ENCODE measurements at places on chromosomes 1 and 21.

DNA sequence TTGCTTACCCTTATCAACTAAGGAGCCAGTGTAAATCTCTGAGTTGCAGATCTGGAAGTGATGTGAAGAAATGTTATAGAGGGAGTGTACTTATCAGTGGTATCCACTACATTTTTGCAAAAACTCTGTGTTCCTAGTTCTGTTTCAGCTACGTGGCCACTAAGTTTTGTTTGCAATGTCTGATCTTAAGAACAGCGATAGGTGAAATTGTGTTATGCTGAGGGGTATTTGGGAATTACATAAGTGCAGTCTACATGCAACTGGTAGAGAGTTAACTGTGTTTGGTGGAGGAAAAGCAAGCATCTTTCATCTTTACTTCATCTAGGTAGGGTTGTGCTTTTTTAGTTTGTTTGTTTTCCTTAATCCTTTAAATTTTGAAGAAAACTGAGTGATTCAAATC, 198.8 kb upstream of the SGIP1 start:
- DNase-seq: no peak

DNA sequence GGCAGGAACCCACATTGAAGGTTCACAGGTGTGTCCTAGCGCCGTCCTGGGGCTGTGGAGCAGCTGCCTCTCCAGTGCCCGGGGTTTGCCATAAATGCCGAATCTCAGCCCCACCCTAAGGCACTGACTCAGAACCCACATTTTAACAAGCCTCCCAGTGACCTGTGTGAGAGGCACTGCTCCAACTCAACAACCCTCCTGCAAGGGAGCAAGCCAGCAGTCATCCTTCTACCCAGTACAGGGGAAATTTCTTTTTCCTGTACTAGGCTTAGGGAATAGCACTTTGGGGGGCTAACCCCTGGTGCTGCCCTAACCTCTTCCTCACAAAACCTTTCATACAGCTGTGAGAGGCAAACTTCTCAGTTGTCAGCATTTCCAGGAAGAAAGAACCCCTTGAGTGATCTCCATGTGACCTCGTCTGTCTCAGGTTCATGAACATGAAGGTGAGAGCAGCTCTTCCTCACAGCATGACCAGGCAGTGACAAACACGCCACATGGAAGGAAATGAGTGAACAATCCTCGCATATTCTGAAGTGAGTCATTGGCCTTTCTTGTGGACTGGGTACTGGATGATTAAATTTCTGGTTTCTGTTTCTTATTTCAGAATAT, 11.4 kb upstream of the BCAR3 start:
- DNase-seq: peak; percentile 18

DNA sequence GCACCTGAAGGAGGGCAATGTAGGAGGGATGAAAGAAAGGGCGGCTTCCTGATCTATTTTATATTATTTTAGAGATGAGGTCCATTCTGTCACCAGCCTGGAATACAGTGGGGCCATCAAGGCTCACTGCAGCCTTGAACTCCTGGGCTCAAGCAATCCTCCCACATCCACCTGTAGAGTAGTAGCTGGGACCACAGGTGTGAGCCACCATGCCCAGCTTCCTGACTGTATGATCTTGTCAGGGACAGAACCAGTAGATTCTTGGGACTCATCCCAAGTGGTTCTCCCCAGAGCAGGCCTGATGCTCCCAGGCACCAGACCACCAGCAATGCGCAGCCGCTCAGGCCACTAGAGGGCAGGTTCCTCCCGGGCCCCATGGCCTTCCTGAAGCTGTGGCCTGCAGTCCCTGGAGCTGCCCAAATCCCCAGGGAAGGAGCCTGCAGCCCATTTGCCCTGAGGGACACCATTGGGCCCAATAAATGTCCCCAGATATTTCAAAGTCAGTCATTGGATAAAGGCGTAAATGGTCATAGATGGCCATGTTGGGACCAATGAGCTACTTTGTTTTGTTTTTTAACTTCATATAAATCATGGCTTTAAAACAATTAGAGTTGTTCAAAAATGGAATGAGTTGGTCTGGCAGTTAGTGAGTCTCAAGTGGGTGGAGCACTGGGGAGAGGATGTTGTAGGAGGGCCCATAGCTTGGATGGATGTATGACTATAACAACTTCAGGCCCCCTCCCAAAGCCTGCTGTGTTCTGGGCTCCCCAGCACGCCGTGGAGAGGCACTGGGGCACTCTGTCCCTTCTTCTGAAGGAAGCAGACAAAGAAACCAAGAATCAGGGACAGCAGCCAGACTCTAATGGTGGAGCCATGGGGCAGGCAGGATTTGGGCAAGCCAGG, 44.7 kb upstream of the GOLT1A start:
- DNase-seq: no peak

DNA sequence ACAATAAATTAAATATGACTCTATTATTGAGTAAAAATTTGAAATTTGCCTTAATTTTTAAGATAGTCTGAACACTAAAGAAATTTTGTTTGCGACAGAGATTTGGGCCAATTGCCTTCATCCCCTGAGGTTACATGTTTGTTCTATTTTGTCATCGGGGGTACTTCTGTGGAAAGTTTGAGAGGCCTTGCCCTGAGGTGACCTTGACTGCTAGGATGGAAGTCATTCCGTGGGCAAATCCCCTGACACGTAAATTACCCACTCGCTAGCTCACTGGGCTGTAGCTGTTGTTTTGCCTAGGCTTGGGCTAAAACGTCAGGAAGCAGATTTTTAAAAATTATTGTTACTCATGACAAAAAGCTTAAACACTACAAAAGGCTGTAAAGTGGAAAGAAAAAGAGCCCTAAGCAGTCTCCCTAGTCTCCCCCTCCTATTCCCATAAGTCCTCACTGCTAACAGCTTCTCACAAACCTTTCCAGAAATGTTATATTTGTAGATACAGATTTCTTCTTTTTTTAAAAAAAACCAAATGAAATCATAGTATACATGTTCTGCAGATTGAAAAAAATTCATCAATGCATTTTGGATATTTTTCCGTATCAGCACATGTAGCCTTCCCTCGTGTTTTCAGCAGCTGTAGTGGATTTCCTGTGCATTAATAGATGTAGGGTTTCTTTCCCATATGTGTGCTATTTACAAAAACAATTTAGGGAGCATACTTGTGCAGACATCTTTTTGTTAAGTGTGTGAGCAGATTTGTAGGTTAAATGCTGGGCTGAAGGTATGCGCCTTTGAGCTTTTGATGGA, 142.7 kb downstream of the MRPS6 start:
- DNase-seq: no peak

GRCh38 chr1:230820568-230820967, 47.8 kb downstream of the C1orf198 start:
- DNase-seq: no peak

GRCh38 chr21:33088384-33088783, 18.4 kb downstream of the OLIG1 start:
- no peak for DNase-seq

DNA sequence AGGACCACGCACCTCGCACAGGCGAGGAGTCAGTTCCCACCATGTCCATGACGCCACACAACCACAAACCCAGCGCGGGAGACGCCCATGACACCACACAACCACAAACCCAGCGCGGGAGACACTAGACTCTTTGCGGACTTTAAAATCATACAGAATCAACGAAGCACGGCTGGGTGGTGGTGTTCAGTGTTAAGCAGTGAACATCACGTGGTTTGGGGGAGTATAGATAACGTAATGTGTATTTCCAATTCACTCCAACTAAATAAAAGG, 19.2 kb downstream of the PTTG1IP start:
- no peak for DNase-seq

Data from activated CD4-positive, CD25-positive, alpha-beta regulatory T cell (primary cell).